SW480 (cell line): ENCODE measurements at places on chromosomes 2 and 18.

- DNase-seq, result no peak
These were observed 902.8 kb downstream of the EPHA4 start for GRCh38 chr2:220669324-220669723.

DNA sequence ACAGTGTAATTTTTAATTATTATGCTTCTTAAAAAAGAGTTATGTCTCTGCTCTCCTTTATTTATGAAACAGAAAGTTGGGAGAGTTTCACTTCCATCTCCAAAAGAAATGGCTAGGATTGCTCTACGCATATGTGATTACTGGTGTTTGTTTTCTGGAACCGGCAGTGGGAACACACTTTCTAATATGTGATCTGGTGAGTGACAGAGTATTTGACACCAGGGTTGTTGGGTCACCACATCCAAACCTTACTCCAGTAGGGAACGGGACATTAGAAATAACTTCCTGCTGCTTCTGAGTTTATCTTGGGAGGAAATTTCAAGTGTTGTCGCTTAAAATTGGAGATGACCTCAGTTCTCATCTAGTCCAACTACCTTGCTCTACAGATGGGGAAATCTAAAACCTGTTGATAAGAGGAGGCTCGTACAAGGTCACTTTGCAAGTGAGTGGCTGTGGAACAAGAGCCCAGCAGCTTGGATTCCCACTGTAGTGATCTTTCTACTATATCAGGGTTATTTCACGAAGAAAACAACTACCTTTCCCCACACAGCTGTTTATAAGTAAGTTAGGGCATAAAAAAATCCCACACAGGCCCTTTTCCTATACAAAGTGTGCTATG is 108.5 kb downstream of the TTC32 start:
- DNase-seq, result no peak

- DNase-seq, result no peak
These were observed 39.5 kb upstream of the FHL2 start for GRCh38 chr2:105438104-105438929.

DNA sequence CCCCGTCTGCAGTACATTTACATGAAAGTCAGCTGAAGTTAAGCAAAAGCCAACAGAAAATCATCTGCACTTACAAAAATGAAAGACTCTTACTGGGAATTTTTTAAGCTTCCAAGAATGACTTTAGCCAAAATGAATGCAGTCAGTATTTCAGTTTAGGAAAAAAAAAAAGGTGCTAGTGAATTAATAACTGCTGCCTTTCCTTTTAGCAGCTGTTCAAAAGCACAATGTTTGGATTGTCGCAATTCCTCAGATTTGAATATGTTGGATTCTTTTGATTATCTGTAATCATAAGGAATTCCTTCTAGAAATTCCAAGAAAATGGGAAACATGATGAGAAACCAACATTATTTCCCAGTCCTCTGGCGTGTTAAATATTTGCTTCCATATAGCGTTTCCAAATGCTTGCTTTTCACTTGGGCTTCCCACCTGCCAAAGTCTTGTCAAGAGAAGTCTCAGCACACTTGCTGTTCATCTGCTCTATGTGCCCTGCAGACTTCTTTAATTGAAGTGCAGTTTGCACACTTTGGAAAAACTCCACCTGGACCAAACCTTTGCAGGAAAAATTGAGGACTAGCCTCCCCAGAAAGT is 653.0 kb upstream of the SLC39A10 start:
- DNase-seq, result no peak

- no peak for DNase-seq
These were observed 137.1 kb downstream of the LCLAT1 start for GRCh38 chr2:30584116-30584515.

- DNase-seq, result no peak
These were observed 404.0 kb downstream of the ADCYAP1 start for GRCh38 chr18:1308686-1309085.

DNA sequence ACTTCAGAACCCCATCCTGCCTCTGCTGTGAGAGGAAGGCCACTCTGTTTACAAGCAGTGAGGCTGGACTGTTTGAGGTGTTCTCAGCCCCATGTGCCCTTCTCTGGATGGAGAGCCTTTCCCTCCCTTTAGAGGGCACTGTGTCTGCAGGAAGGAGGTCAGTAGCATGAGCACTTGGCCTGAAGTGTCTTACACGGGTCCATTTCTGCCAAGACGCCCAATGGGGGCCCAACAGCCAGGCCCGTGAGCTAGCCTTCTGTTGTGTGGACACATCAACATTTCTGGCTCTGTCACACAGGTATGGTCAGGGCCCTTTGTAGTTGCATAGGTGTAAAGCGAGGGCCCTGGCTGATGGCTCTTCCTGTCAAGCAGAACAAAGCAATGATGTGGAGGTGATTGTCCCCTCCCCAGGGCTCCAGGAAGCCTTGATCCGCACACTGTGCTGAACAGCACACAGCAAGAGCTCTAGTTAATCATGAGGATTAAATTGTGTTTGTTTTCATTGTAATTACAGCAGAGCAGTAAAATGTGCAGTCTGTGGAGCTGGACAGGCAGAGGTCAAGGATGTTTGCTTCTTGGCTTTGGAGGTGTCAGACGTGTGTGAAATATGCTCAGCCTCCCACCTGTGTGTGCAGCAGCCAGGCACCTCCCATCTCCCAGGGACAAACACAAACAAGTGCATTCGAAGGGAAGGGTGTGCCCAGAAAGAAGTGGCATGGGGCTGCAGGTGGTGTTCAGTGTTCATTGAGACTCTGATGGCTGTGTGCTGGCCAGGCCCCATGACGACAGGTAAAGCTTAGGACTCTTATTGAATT is 132.1 kb downstream of the SH3RF3 start:
- DNase-seq, result peak; percentile 52

GRCh38 chr2:191220671-191221070 is 24.5 kb upstream of the MYO1B start:
- DNase-seq, result no peak

- DNase-seq, result no peak
These were observed 111.4 kb downstream of the ZNF516 start for GRCh38 chr18:76383636-76384035.
